ENCODE measurements at places on chromosomes 2 and 18.

GRCh38 chr2:10909050-10909995, 2.4 kb upstream of the KCNF1 start:
- no peak for DNase-seq

DNA sequence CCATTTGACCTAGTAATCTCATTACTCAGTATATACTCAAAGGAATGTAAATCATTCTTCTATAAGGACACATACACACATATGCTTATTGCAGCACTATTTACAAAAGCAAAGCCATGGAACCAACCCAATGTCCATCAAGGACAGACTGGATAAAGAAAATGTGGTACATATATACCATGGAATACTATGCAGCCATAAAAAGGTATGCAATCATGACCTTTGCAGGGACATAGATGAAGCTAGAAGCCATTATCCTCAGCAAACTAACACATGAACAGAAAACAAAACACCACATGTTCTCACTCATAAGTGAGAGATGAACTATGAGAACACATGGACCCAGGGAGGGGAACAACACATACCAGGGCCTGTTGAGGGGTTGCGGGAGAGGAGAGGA, 214.5 kb downstream of the NBAS start:
- DNase-seq = no peak

- no peak for DNase-seq
Measured at GRCh38 chr2:2764001-2764355, 432.9 kb upstream of the MYT1L start.

DNA sequence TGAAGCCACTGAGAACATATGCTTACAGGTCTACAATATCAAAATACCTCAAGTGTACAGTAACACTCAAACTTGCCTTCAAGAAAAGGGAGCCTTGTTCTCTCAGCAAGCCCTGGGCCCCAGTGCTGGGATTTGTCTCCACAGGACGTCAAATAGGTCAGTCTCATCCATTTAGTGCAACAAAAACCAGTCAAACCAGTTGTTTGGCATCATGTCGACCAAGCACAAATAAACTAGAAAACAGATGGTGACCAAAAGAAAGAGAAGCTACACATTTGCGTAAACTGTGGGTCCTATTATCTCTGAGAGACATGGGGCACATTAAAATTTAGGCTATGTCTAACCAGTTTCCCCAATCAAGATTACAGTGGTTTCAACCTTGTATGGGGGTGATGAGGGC, 182.6 kb upstream of the PKDCC start:
- DNase-seq = no peak

Data from activated CD8-positive, alpha-beta T cell treated with anti-CD3 and anti-CD28 coated beads, Interleukin-2, amount 10 ng/mL, durations not matched to agents 7 days and 5 days (primary cell).